CD8-positive, alpha-beta T cell (primary cell): ENCODE measurements at places on chromosomes 11 and 22. TPM values are rescaled to one million over a fixed set of nuclear protein-coding genes. Genes with fewer than 3 reads are reported as not detected.

- DNase-seq: no peak
Measured at GRCh38 chr11:4713241-4713640, 8.7 kb downstream of the MMP26 start.

- no peak for DNase-seq
Measured at GRCh38 chr22:31995046-31995445, 48.0 kb upstream of the SLC5A1 start.

DNA sequence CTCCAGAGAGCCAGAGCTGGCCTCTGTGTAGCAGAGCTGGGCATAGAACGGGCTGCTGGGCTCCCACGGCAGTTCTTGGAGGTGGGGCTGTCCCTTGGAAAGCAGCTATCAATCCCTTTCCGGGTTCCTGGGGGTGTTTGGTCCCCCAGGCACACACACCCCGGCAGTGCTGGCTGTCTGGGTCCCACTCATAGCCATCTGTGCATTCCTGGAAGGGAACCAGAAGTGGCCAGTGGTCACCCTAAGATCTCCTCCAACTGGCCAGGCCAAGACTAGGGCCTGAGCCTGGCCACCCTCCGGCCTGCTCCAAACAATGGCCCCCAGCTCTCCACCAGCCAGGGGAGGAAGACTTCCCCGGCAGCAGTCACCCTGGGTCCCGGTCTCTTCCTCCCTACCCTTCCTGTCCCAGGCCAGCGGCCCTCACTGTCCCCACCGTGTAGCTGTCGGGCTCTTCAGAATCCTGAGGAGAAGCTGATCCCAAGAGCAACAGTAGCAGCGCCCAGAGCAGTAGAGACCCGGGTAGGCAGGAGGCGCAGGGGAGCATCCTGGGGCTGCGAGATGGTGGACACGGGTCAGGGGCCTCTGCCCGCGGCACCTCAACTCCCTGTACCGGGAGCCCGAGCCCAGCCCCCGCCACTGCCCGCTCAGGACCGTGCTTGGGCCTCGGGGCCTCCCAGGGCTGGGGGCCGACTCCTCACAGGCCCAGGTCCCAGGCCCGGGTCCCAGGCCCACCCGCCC, 620 bp downstream of the EFEMP2 start:
- DNase-seq: no peak

OVOL1 gene
- 0.33 TPM for total RNA-seq

NCF4 gene
- total RNA-seq: 1.4 TPM
